Activated gamma-delta T cell (primary cell): ENCODE measurements at places on chromosomes 12 and 14.

GRCh38 chr12:6181583-6182278, 18.5 kb upstream of the CD9 start:
- no peak for DNase-seq

- no peak for DNase-seq
Measured at GRCh38 chr12:57237932-57238853, 8.7 kb downstream of the SHMT2 start.

DNA sequence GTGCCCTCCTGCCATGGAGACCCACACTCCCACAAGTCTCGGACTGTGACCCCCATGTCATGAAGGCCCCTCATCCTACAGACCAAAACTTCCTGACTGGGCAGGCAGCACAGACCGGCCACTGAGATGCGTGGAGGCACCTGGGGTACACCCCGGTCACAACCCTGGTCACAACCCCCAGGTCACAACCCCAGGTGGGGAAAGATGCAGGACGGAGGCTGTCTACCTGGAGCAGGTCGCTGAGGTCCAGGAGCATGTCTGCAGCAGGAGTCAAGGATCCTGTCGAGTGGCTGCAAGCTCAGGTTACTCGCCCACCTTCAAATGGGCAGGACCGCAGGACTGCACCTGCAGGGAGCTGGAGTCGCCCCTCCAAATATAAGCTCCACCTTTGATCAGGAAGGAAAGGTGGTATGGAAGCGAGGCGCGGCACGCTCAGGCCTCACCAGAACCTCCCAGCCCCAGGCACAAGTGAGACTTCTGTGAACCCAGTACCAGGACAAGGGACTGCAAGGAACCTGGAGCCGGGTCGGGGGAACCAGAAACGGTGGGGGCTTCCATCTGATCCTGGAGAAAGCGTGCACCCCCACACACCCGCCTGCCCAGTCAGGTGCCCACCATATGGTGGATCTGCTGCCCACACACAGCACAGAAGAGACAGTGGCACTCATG, 8.1 kb downstream of the BTBD6 start:
- no peak for DNase-seq

DNA sequence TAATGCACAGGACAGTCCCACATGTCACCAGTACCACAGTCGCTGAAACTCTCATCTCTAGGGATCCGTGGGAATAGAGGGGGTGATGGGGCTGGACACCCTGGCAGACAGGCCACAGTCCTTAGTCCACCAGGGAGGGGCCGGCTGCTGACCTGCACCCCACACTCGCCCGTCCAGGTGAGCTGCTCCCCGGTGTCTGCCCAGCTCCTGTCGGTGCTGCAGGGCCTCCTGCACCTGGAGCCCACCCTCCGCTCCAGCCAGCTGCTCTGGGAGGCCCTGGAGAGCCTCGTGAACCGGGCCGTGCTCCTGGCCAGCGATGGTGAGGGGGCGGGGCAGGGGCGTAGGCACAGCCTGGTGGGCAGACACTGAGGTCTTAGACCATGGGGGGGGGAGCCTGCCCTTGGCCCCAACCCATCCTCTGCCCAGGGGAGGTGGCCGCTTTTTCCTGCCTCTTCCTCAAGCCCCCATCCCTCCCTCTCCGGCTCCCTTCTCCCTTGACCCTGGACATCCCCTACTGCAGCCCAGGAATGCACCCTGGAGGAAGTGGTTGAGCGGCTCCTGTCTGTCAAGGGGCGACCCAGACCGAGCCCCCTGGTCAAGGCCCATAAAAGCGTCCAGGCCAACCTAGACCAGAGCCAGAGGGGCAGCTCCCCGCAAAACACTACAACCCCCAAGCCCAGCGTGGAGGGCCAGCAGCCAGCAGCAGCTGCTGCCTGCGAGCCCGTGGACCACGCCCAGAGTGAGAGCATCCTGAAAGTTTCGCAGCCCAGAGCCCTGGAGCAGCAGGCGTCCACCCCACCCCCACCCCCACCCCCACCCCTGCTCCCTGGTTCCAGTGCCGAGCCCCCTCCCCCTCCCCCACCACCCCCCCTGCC, 17.1 kb upstream of the ADSS1 start:
- no peak for DNase-seq

- no peak for DNase-seq
Measured at GRCh38 chr12:68359674-68360073, 27.5 kb upstream of the MDM1 start.
